ENCODE measurements at places on chromosomes 11 and 22.

- DNase-seq: no peak
- H3K27me3 ChIP-seq: no peaks in the 10 kb centered on the region
- no peak overlapping the region for H3K4me3 ChIP-seq
- H3K36me3 ChIP-seq: no peaks in the 10 kb centered on the region
- H3K27ac ChIP-seq: no peak overlapping the region
Measured at GRCh38 chr11:40240284-40240683, 1219.2 kb downstream of the LRRC4C start.

DNA sequence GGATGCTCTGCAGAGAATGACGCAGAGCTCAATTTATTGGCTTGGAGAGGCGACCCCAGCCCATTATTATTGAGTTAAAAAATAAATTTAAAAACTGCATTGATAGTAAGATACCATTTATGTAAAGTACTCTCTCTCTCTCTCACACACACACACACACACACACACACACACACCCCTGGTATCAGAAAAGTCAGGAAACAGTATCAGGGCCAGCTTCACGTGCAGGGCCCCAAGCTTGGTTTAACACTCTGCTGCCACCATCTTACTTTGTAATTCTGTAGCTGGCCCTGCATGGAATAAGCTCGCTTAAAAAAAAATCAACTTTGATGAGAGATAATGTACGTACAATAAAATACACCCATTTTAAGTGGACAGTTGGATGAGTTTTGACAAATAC lies 59.8 kb upstream of the CD5 start:
- no peaks in the 10 kb centered on the region for H3K36me3 ChIP-seq
- H3K4me1 ChIP-seq: no peaks in the 10 kb centered on the region
- DNase-seq: no peak
- peaks cover 6% of the 10 kb centered on the region for H3K27me3 ChIP-seq

- no peaks in the 10 kb centered on the region for H3K36me3 ChIP-seq
- H3K27ac ChIP-seq: no peak overlapping the region
- DNase-seq: no peak
- H3K27me3 ChIP-seq: no peaks in the 10 kb centered on the region
- H3K4me1 ChIP-seq: peaks cover 10% of the 10 kb centered on the region
- no peak overlapping the region for H3K4me3 ChIP-seq
Measured at GRCh38 chr22:30640839-30641430, 5.4 kb downstream of the SLC35E4 start.

- H3K36me3 ChIP-seq: no peaks in the 10 kb centered on the region
- peaks cover 1% of the 10 kb centered on the region for H3K4me1 ChIP-seq
- H3K27ac ChIP-seq: no peak overlapping the region
- DNase-seq: no peak
Measured at GRCh38 chr22:39197578-39197977, 45.1 kb upstream of the CBX7 start.

GRCh38 chr22:48757581-48757980 lies 1070.1 kb downstream of the BRD1 start:
- H3K4me3 ChIP-seq: no peak overlapping the region
- no peaks in the 10 kb centered on the region for H3K4me1 ChIP-seq
- no peaks in the 10 kb centered on the region for H3K36me3 ChIP-seq
- 0 out of 2 replicates have a peak, but pooled peaks cover 7% of the 10 kb centered on the region for H3K27me3 ChIP-seq

DNA sequence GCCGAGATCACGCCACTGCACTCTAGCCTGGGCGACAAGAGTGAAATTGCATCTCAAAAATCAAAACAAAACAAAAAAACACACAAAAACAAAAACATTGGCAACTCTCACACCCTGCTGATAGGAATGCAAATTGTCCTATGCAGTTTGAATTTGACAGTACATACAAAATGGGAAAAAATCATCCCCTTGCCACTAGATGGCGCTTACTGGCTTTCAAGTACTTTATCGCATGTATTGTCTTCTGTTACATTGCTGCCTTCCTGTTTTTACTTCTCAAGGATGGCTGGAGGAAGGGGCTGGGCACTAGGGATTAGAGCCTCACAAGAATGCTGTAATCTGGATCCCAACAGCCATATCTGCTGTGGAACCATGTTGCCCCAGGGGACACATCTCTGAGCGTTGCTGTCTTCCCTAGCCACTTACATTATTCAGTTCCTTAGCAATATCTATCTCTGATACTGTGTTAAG lies 59.4 kb upstream of the A4GALT start:
- no peak overlapping the region for H3K4me3 ChIP-seq
- H3K27me3 ChIP-seq: no peaks in the 10 kb centered on the region
- H3K36me3 ChIP-seq: no peaks in the 10 kb centered on the region
- peaks cover 3% of the 10 kb centered on the region for H3K4me1 ChIP-seq
- peak; percentile 95 for DNase-seq
- H3K27ac ChIP-seq: no peak overlapping the region

DNA sequence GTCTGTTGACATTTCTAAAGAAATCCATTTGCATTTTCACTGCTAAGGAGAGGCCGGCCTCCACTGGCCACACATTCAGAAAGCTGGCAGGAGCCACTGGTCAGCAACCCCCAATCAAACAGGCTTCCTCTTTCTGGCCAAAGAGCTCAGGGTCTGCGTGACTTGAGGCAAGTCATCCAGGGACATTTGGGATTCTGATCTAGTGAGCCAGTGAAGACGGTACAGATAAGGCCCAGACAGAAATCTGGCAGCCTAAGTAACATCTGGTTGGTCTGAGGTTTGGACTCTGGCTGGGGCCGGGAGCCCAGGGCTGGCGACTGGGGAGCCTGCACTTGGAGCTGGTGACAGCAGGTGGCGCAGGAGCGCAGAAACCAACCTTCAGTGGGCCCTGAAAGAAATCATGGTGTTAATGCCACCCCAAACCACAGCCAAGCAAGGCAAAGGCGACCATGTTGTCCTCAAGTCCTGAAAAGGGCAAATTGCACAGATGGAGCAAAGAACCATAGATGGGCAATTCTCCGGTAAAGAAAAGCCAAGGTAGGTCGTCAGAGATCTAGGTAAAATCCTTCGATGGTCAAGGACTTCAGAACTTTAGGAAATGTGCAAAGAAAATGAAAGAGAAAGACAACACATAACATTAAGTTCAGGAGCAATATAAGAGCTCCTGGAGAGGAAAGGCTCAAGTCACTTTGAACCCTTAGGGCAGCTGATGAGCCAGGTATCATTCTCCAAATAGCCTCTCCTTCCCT lies 99.4 kb upstream of the BLID start:
- H3K36me3 ChIP-seq: no peaks in the 10 kb centered on the region
- H3K27ac ChIP-seq: 0 out of 2 replicates have a peak overlapping the region, but pooled peaks have one; percentile 0
- no peak overlapping the region for H3K4me3 ChIP-seq
- H3K4me1 ChIP-seq: peaks cover 13% of the 10 kb centered on the region
- no peaks in the 10 kb centered on the region for H3K27me3 ChIP-seq

GRCh38 chr11:19785265-19785664 lies 72.6 kb downstream of the NAV2 start:
- H3K27ac ChIP-seq: no peak overlapping the region
- no peaks in the 10 kb centered on the region for H3K4me1 ChIP-seq
- H3K27me3 ChIP-seq: peaks cover 21% of the 10 kb centered on the region
- DNase-seq: no peak
- H3K4me3 ChIP-seq: no peak overlapping the region
- no peaks in the 10 kb centered on the region for H3K36me3 ChIP-seq

DNA sequence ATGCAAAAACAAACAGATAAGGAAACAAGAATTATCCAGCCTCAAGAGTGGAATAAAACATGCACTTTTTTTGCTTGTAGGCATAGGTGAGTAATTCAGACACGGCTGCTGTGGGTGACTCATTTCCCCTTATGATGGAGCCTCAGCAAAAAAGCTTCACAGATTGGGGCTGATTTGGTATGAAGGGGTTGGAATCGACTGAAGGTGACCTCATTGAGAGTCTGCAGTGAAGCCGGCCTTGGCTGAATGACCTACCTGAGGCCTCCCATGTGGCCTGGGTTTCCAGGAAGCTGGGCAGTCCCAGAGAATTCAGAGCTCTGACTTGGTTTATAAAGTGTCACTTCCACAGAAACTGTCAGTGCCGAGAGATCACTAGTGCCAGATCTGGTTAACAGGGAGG lies 34.2 kb upstream of the VPREB1 start:
- H3K4me1 ChIP-seq: peaks cover 24% of the 10 kb centered on the region
- H3K27ac ChIP-seq: no peak overlapping the region
- H3K36me3 ChIP-seq: no peaks in the 10 kb centered on the region
- H3K4me3 ChIP-seq: no peak overlapping the region

DNA sequence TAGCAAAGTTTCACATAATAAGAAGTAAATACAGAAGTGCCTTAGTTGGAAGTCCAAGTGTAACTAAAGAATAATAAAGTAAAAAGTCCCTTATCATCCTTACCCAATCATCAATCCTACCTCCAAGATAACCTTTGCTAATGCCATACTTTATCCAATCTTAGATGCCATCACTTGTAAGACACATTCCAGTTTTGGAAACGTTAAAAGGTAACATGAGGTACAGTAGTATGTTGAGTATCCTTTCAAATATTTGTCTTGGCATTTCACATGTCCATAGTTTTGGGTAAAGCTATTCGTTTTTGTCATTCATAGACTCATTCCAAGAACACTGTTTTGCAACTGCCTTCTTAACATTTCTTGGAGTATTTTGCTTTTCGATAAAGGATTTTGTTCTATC lies 115.2 kb upstream of the TEAD1 start:
- H3K4me1 ChIP-seq: peaks cover 13% of the 10 kb centered on the region
- H3K36me3 ChIP-seq: no peaks in the 10 kb centered on the region

- H3K27me3 ChIP-seq: no peaks in the 10 kb centered on the region
- no peak overlapping the region for H3K4me3 ChIP-seq
- no peaks in the 10 kb centered on the region for H3K4me1 ChIP-seq
- no peak overlapping the region for H3K27ac ChIP-seq
Measured at GRCh38 chr22:22799561-22799960, 88.1 kb upstream of the IGLL5 start.

GRCh38 chr22:18075720-18076497 lies 1.9 kb upstream of the PEX26 start:
- no peak overlapping the region for H3K27ac ChIP-seq
- H3K27me3 ChIP-seq: no peaks in the 10 kb centered on the region
- peaks cover 23% of the 10 kb centered on the region for H3K4me1 ChIP-seq
- H3K4me3 ChIP-seq: no peak overlapping the region
- DNase-seq: peak; percentile 75

DNA sequence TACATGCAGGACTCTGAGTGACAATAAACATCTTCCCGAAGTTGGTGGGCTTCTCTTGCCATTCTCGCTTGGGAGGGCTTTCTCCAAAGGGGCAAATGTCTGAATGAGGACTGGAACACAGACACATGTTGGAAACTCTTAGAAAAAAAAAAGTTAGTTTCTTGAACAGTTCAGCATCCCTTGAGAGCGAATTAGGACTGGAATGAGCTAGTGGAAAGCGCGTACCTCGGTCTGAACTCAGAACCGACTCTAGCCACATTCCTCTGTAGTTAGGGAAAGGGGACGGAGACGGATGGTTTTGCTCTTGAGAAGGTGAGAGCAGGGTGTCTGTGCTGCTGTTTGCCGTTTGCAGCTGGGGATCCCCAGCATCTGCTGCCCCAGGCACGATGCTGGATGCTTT lies 517.3 kb downstream of the TBC1D22A start:
- H3K27me3 ChIP-seq: peaks cover 7% of the 10 kb centered on the region
- no peak for DNase-seq
- H3K4me3 ChIP-seq: no peak overlapping the region
- peaks cover 16% of the 10 kb centered on the region for H3K4me1 ChIP-seq
- H3K27ac ChIP-seq: no peak overlapping the region

- H3K27ac ChIP-seq: no peak overlapping the region
- H3K4me3 ChIP-seq: no peak overlapping the region
- 0 out of 2 replicates have a peak, but pooled peaks cover 1% of the 10 kb centered on the region for H3K27me3 ChIP-seq
Measured at GRCh38 chr11:6249770-6250555, 9.7 kb upstream of the CCKBR start.

DNA sequence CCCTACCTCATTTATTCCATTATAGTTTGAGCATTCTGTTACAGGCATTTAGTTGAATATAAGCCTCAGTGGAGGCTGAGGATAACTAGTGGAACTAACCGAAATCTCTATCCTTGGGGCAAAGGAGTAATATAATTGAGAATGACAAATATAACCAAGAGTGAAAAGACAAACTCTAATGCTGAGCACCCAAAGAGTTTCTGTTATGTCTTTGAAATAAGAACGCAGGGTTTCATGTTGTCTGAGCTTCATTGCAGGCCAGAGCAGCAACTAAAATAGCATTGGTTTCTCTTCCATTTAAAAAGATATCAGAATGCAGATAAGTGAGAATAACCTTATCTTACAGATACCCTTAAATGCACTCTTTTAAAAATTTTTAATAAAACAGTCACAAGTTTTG lies 131.8 kb downstream of the SBF2 start:
- no peaks in the 10 kb centered on the region for H3K27me3 ChIP-seq
- H3K27ac ChIP-seq: no peak overlapping the region
- H3K4me3 ChIP-seq: no peak overlapping the region
- no peaks in the 10 kb centered on the region for H3K36me3 ChIP-seq

DNA sequence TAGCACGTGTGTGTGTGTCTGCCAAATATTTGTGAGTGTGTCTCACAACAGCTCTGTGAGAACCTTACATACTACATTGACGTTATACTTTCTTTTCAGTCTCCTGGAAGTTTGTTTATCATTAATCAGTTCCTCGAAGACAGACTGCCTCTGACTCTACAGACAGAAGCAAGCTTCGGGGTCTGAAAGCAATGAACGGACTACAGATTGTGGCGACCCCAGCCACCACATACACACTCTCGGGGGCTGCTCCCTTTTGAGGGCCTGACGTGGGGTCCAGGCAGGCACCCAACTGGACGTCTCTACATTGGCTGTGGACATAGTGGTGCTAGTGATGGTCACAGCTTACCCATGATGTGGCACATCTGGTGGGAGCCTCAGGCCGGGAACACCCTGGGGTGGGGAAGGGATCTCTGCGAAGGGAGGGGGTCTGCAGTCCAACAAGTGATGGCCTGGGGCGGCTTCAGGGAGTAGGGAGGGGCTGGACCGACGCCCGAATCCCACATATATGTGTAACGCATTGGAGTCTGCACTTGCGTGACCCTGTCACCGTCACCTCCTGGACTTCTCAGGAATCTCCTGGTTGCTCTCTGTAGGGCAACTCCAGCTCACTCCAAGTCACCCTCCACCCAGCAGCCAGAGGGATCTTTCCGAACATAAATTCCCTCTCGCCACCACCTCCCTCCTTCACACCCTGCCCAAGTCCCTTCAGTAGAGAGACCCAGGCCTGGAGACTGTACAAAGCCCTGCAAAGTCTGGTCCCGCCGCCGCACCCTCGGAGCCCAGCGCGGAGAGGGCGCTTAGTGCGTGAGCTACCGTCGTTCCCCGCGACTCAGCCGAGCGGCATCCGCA lies 30.4 kb upstream of the TRIM29 start:
- H3K27ac ChIP-seq: no peak overlapping the region
- H3K27me3 ChIP-seq: no peaks in the 10 kb centered on the region
- DNase-seq: no peak
- peak overlapping the region; percentile 49 for H3K4me3 ChIP-seq

GRCh38 chr11:132853886-132854285 lies 678.4 kb downstream of the OPCML start:
- no peak overlapping the region for H3K4me3 ChIP-seq
- no peaks in the 10 kb centered on the region for H3K36me3 ChIP-seq
- H3K27me3 ChIP-seq: no peaks in the 10 kb centered on the region
- DNase-seq: no peak

DNA sequence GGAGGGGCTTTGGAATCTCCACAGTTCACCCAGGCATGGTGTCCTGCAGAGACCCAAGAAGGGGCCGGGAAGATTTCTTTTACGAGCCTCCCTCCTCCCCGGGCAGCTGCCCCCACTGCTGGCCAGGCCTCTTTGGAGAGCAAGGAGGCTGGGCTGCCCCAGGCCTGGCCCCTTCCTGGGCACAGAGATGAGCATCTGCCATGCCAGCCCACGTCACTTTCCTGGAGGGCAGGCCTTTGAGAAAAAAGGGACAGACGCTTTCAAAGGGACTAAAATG lies 60.5 kb upstream of the FGF3 start:
- H3K4me1 ChIP-seq: no peaks in the 10 kb centered on the region
- H3K36me3 ChIP-seq: no peaks in the 10 kb centered on the region
- DNase-seq: no peak
- no peak overlapping the region for H3K27ac ChIP-seq
- H3K27me3 ChIP-seq: no peaks in the 10 kb centered on the region
- no peak overlapping the region for H3K4me3 ChIP-seq

Data from HCT116 (cell line).